ENCODE measurements at places on chromosomes 13 and 19.

GRCh38 chr13:69283301-69283700 lies 824.3 kb upstream of the ATXN8OS start:
- DNase-seq = no peak

- no peak for DNase-seq
Measured at GRCh38 chr13:101341464-101341863, 74.8 kb downstream of the NALCN start.

DNA sequence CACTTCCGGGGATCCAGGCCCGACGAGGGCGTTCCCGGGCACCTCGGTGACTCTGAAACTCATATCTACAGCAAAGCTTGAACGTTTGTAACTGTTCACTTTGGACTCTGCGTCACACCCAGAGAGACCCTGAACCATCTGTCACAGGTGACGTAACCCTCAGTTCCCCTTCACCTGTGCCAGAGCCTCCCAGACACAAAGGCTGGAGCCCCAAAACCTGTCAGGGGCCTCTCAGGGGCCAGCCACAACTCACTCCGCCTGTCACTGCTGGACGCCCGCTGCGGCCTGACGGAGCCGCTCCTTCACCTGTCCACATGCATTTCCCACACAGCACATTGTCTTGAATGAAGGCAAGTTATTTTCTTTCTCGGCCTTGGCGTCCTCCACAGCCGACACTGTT lies 8.0 kb downstream of the RASA3 start:
- no peak for DNase-seq

DNA sequence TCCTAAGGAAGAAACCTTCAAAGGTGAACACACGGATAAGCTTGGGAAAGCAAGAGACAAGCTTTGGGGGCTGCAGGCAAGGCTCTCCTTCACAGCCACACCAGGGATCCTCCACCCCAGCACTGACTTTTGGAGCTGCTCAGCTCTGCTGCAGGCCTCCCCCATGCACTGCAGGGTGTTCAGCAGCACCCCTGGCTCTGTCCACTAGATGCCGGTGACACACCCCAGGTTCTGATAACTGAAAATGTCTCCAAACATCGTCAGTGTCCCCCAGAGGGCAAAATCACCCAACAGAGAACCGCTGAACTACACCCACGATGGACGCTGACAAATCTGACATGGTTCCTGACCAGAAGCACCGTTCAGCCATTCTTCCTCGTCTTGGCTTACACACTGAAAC lies 90.5 kb downstream of the STK24 start:
- DNase-seq = no peak

DNA sequence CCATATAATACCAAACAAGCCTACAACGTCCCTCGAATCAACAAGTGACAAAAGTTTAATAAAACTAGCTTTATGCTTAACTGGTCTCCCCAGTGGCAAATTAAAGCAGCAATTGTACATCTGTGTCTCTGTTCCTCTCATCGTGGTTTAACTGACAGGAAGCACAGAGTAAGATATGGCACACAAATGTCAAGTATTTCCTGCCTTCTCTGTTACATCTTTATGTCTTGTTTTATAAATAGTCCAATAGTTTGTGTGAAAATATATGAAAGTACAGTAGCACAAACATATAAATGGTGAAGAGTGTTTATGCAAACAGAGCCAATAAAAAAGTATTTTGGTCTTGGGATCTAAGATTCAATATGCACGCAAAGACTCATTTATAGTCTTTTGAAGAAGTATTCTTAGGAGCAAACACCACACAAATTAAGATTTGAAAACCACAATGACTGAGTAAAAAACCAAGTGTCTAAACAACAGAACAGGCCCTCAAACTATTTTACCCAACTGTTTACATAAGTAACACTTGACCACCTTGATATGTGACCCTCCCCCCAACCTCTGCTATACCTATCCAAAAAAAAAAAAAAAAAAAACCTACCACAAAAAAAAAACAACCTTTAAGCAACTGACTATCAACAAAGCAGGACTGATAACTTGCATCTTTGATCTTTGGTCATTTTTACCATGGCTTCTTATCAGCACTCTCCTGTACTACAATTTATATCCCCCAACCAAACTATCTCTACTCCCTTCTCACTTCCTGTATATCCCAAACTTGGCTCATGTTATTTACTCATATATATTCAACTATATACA lies 14.0 kb downstream of the ELF1 start:
- no peak for DNase-seq

DNA sequence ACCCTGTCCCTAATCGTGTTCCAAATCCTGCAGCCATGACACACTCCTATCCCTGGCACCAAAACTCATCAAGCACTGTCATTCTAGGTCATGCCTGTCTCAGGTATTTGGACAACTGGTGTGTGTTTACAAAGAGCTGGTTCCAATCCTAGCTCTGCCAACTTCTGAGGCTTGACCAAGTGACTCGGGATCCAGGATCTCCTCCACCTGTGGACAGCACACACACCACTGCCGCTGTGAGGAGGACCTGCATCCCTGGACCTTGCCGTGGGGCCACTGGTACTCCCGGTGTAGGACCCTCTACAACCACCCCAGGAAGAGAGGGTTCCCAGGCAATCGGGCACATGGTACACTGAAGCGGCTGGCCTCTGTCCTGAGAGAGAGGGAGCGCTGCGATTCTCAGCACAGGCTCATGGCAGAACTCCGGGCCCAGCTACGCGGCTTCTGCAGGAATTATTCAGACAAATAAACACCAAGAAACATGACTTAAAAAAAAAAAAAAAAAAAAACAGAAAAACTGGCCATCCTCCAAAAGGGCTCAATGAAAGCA lies 20.4 kb downstream of the MLLT1 start:
- no peak for DNase-seq

- no peak for DNase-seq
Measured at GRCh38 chr13:50390503-50391248, 375.4 kb downstream of the KCNRG start.

GRCh38 chr19:2888731-2889224 lies 11.9 kb upstream of the ZNF57 start:
- DNase-seq = peak; percentile 49

- DNase-seq = no peak
Measured at GRCh38 chr19:14542711-14543328, 13.4 kb downstream of the TECR start.

DNA sequence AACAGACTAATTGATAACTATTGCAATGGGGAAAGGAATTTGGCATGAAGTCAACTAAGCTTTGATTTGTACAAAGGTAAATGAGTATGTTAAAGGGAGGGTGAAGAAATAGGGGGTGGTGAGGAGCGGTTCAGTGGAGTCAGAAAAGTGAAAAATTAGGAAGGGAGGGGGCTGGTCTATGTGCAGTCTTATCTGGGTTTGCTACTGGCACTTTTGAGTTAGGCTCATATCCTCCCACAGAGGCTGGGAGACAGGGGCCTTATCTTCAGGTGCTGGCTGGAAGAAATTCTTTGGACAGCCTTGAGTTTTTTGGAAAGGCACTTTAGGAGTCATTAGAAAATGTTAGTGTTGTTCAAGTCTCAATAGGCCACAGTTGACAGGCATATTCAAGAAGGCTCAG lies 11.1 kb downstream of the ZNF302 start:
- no peak for DNase-seq

DNA sequence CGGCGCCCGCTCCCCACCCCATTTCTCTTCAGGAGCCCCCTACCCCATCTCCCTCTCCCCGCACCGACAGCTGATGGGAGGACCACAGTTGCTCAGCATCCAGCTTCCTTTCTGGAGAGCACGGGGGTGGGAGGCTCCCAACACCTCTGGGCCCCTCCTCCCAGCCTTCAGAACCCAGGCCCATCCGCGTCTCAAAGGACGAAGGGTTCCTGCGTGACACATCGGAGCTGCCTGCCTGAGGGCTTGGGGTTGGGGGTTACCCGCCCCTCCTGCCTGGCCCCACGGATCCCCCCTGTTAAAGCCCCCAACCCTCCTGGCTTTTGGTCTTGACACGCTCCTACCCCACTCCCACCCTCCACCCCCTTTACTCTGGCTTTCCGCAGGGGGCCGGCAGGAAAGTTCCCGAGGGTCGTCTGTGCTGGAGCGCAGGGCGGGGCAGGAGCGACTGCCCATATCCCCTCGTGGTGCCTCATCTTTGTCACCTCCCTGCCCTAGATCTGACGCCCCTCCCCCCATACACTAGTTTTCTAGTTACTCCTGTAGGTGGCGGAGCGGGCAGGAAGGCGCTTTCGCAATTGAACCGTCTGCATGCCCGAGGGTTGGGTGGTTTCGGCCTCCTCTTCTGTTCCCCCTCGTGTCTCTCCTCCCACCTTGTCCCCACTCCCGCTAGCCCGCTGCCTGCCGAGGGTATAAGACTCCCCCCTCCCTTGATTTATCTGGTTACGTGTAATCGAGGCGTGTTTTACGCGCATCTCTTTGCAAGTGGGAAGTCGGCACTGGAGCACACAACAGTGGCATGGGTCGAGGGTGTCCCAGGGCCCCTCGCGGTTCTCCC lies 924 bp downstream of the TRAPPC5 start:
- DNase-seq = peak; percentile 76

DNA sequence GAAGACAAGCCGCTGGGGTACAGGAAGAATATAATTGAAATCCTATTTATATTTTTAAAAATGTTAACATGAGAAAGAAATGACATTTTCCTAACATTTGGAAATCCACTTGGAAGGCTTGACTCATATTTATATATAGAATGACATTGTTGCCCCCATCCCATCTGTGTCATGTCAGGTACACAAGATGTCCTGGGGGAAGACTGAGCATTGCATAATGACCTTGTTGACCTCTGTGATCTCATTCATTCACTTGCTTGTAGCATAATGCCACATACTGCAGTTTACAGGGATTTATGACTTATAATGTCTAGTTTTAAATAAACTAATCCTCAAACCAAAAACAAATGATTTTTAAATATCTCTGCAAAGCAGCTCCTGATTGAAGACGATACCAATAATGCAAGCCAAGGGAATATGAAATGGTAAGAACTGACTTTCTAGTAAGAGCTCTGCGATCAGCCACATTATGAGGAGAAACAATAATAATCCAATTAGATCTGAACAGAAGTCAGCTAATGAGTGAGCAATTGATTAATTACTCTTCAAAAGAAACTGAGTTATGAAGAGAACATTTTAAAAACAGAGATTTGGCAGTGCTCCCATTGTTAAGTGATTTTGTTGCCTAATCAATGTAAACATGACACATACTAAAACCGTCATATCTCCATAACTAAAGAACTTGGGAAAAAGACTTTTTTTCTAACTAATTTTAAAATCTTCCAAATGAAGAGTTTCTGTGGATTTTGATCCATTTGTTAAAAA lies 21.2 kb upstream of the VWA8 start:
- no peak for DNase-seq

GRCh38 chr19:13401388-13401787 lies 104.9 kb downstream of the CACNA1A start:
- DNase-seq = no peak

DNA sequence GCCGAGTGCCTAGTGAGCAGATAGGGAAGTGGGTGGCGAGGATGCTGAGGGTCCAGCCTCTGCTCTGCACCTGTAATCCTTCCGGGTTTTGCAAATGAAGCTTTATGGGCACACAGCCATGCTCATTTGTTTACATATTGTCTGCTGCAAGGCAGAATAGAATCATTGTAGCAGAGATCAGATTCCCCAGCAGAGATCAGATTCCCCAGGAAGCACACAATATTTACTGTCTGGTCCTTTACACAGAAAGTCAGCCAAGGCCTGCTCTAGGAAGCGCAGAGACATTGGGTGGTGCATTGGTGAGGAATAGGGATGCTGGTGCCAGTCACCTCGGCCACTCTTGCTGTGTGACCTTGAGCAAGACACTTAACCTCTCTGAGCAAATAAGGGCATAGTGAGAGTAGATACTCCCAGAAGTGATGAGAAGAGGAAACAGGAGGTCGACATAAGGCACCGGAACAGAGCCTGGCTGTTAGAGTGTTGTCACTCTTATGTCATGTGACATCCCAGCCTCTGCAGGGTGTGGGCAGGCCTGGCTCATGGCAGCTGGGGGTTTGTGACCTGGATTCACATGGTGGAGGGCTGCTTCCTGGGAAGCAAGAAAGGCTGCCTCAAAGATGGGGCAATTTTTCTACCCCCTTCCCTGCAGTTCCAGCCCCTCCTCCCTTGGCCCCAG lies 25.6 kb downstream of the CARM1 start:
- DNase-seq = no peak

DNA sequence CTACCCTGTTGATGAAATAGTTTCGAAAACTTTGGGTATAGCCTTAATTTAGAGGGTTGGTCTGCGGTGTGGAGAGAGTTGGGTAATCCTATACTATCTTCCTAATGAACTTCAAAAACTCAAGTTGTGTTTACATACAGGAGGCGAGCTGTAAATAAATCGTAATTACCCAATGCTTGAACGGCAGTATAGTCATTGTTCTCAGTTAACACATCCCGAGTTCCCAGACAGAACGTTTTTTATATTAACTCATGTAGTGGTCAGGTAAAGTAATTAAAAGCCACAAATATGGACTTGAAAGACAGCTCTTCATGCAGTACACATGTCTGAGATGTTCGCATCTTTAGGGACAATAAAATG lies 1.5 kb downstream of the PDS5B start:
- no peak for DNase-seq

DNA sequence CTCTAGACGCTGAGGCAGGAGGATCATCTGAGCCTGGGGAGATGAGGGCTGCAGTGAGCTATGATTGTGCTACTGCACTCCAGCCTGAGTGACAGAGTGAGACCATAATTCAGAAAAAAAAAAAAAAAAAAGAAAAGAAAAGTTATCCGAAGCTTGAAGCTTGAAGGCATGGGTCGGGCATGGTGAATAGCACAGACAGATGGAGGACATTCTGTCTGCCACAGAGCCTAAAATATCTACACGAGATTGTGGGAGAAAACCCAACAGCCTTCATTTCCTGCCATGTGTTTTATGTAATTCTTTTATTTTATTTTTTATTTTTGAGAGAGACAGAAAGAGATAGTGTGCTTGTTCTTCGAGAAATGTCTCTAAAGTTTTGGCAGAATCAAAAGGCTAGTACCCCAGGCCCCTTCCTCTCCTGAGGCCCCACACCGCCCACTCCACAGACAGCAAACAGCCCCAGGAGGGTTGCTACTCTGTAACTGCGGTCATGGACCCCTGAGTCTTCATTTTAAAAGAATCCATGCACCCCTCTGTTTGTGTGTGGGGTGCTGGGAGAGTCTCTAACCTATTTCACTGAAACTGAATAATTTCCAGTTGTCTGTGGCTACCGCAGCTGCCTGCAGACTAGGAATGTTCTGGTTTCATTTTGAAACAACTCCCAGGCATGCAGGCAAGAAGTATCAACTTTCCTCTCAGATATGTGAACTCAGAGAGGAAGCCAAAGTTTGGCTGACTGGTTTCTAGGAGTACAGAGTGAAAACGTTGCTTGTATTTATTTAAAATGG lies 38.4 kb upstream of the RCBTB2 start:
- DNase-seq = no peak
